ENCODE measurements at places on chromosomes 12 and 14. TPM values are rescaled to one million over a fixed set of nuclear protein-coding genes. Genes with fewer than 3 reads are reported as not detected.

- DNase-seq, result no peak
Observed at GRCh38 chr14:22487941-22488340, 101.1 kb downstream of the DAD1 start.

GRCh38 chr12:128326406-128326805 lies 59.4 kb downstream of the TMEM132C start:
- DNase-seq, result no peak

- no peak for DNase-seq
Observed at GRCh38 chr14:25120261-25120660, 70.3 kb upstream of the STXBP6 start.

DNA sequence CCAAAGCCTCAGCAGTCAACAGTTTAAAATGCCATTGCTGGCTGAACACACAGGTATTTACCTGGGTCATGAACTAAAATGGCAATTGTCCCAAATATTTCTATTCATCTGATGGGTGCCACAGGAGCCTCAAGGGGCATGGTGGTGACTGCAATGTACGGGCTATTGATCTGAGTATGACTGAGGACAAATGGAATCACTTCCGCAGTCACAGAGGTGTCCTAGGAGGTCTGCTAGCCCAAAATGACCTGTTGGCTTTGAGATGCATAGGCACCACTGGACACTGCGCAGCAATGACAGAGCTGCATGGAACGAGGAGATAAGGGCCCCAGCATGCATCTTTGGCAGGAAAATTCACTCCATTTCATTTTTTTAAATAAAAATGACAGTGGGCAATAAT lies 474.1 kb upstream of the SOX5 start:
- DNase-seq, result no peak

- no peak for DNase-seq
Observed at GRCh38 chr14:55277972-55278740, 6.9 kb downstream of the FBXO34 start.

GRCh38 chr12:108193917-108194316 lies 64.8 kb downstream of the WSCD2 start:
- peak; percentile 15 for DNase-seq

DNA sequence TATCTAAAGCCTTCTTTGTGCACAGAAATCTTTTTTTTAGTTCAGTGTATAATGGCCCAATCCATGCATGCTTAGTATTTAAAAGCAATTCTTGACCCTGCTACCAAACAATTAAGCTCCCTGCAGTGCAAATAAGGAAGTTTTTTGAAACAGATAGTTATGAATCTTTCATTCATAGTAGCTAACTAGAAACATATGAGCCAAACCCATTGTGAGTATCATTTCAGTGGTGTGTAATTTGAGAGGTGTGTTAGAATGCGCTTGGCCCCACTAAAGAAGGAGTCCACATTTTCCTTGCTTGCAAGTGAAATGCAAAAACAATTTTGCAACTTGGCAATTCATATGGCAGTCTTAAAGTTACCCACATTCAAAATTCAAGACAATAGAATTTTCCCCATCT lies 14.4 kb downstream of the EPS8 start:
- no peak for DNase-seq

GRCh38 chr12:106360400-106360994 lies 2.9 kb downstream of the POLR3B start:
- DNase-seq, result no peak

GRCh38 chr12:56224954-56225353 lies 812 bp downstream of the NABP2 start:
- DNase-seq, result no peak

Gene CLEC2B
- total RNA-seq, result 18.7 TPM

- DNase-seq, result no peak
Observed at GRCh38 chr12:51329742-51330141, 5.8 kb upstream of the BIN2 start.

Gene HHIPL1
- 0.99 TPM for total RNA-seq

Gene OR10AD1
- not detected for total RNA-seq

Gene NXPH4
- total RNA-seq, result 6.6 TPM

Gene INF2
- total RNA-seq, result 25.7 TPM

Gene AP1G2
- 32.8 TPM for total RNA-seq

All from skin of body (tissue), 3 donors.